SJSA1 (cell line): ENCODE measurements at places on chromosomes 12 and 14.

DNA sequence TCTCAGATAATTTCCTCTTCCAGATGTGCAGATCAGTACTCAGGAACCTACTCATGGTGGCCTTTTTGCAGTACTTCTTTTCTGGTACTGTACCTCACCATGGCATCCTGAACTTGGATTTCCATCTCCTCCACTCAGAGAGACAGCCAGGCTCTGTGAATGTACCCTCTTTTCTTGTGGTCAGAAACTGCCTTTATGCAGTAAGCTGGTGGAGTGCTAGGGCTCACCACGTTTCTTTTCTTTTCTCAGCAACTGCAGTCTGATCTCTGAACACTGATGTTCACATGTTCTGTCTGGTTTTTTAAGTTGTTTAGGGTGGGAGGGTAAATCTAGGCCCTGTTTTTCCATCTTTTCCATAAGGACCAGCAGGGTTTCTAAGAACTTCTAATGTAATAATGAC, 99.8 kb upstream of the NRXN3 start:
- no peak for DNase-seq

DNA sequence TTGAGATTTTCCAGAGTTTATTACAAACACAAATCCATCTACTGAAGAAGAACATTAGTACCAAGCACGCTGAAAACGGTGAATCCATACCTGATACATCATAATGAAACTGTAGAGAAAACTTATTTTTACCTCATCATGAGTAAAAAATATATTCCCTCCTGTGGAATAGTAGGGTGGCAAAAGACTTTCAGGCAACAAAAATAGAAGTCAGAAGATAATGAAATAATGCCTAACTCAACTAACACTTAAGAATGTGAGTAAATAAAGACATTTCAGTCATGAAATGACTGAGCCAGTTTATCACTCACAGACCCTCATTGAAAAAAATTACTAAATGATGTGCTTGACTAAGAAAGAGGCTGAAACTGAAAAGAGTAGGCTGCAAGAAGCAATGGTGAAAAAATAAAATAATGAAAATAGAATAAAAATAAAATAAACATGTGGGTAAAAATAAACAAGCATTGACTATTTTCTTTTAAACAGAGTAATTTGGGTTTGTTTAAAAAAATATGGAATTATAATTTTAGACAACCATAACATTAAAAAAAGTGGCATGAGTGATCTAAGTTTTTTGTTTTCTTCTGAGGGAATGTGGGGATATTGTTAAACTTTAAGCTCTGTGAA, 148.6 kb downstream of the ASCL1 start:
- no peak for DNase-seq

- DNase-seq, result no peak
Observed at GRCh38 chr12:94812345-94812744, 162.0 kb upstream of the TMCC3 start.

- DNase-seq, result no peak
Observed at GRCh38 chr12:23803540-23803939, 145.9 kb downstream of the SOX5 start.
